SJSA1 (cell line): ENCODE measurements at places on chromosomes 12 and 14. TPM values are rescaled to one million over a fixed set of nuclear protein-coding genes. Genes with fewer than 3 reads are reported as not detected.

- H3K4me1 ChIP-seq = 0 out of 2 replicates have a peak, but pooled peaks cover 5% of the 10 kb centered on the region
- no peak within 1 kb of the TSS for H3K27ac ChIP-seq
- H3K4me3 ChIP-seq = no peak within 1 kb of the TSS
- DNase-seq = no peak
- no peaks in the 10 kb centered on the region for H3K36me3 ChIP-seq
- peaks cover 35% of the 10 kb centered on the region for H3K27me3 ChIP-seq
Measured at GRCh38 chr12:21526053-21526452, at the start of gene SPX. Gene SPX, plus strand, starts transcription at chr12:21526296. Its CDS starts 177 bp downstream, at chr12:21526473.

DNA sequence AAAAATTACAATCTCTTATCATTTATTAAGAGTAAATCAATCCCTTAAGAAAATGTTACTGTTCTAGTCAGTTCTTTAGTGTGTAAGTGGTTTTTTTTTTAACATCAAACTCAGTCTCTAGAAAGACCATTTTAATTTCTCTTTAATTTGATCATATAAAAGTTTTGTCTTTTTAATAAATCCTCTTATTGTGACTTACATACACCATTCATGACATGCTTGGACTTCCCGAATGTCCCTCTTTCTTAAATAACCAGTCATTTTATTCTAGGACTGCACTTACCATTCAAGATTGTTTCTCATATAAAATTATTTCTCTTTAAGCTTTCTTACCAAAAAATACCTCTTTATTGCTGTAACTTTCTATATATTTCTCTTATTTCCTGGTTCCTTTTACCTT, 60.8 kb upstream of the EVL start:
- no peak overlapping the region for H3K4me3 ChIP-seq
- H3K36me3 ChIP-seq = no peaks in the 10 kb centered on the region
- no peak for DNase-seq
- peaks cover 7% of the 10 kb centered on the region for H3K4me1 ChIP-seq

DNA sequence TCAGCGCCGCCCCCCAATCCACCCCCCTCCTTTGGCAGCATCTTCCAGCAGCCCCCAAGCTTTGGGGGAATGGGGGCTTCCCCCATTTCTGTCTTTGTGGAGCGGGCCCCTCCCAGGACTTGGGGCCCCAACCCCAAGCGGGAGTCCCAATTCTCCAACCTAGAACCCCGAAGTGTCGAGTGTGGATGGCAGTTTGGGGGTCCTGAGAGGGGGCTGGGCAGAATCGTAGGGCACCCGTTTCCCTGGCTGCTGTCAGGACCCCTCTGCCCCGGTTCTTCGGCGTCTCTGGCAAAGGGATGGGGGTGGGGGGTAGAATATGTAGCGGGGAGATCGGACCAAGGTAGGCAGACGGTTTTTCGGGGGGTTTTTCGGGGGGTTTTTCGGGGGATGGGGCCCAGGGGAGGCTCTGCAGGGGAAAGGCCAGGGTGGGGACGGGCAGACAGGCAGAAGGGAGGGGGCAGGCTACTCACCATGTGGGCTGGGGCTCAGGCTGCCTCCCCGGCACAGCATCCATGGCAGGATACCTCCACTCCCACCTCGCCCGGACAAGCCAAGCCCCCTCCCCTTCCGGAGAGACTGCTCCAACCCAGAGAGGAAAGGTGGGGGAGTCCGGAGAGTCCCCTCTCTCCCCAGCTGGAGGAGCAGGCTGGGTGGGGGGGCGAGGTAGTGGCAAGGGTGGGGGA, 739 bp downstream of the JPH4 start:
- H3K4me3 ChIP-seq = no peak overlapping the region
- H3K27ac ChIP-seq = no peak overlapping the region
- no peak for DNase-seq
- peaks cover 50% of the 10 kb centered on the region for H3K27me3 ChIP-seq
- H3K4me1 ChIP-seq = no peaks in the 10 kb centered on the region

GRCh38 chr12:20592556-20592955, 102.6 kb upstream of the SLCO1C1 start:
- no peaks in the 10 kb centered on the region for H3K4me1 ChIP-seq
- no peaks in the 10 kb centered on the region for H3K36me3 ChIP-seq
- no peak overlapping the region for H3K27ac ChIP-seq
- no peak overlapping the region for H3K4me3 ChIP-seq

GRCh38 chr12:28057856-28058615, 85.5 kb upstream of the PTHLH start:
- H3K4me1 ChIP-seq = peaks cover 8% of the 10 kb centered on the region
- H3K27ac ChIP-seq = no peak overlapping the region
- H3K27me3 ChIP-seq = no peaks in the 10 kb centered on the region
- DNase-seq = no peak

DNA sequence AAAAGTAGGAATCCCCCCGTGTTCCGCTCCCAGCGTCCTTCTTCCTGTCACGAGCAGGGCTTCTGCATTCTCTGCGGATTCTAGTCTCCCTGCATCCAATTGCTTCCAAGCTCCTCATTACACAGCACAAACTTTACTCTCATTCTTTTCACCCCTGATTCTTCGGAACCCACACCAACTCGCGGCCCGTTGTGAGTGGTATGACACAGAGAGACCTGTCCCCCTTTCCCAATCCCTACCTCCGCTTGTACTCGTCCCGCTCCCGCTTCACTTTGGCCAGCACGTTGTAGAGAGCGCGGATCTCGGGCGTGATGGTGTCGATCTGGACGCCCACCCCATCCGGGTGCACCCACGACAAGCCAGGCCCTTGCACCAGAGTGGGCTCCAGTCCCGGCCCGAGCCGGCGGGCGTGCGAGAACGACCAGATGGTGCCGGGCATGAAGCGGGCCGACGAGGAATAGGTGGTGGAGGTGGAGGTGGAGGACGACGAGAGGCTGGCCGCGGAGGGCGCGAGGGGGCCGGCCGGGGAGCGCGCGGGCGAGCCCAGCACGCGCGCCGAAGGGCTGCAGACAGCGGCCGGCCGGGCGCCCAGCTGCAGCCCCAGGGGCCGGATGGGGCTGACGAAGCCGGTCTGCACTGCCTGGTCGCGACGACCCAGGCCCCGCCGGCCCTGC, 687 bp downstream of the IFFO1 start:
- peak; percentile 40 for DNase-seq
- H3K27ac ChIP-seq = no peak overlapping the region
- peak overlapping the region; percentile 78 for H3K4me3 ChIP-seq
- H3K36me3 ChIP-seq = peaks cover 56% of the 10 kb centered on the region

GRCh38 chr14:61296719-61297502, 15.8 kb upstream of the TMEM30B start:
- no peaks in the 10 kb centered on the region for H3K36me3 ChIP-seq
- no peak overlapping the region for H3K4me3 ChIP-seq

- H3K4me3 ChIP-seq = no peak overlapping the region
- no peak overlapping the region for H3K27ac ChIP-seq
- H3K4me1 ChIP-seq = no peaks in the 10 kb centered on the region
- H3K36me3 ChIP-seq = no peaks in the 10 kb centered on the region
- DNase-seq = no peak
Measured at GRCh38 chr12:89975574-89975973, 266.9 kb upstream of the ATP2B1 start.

DNA sequence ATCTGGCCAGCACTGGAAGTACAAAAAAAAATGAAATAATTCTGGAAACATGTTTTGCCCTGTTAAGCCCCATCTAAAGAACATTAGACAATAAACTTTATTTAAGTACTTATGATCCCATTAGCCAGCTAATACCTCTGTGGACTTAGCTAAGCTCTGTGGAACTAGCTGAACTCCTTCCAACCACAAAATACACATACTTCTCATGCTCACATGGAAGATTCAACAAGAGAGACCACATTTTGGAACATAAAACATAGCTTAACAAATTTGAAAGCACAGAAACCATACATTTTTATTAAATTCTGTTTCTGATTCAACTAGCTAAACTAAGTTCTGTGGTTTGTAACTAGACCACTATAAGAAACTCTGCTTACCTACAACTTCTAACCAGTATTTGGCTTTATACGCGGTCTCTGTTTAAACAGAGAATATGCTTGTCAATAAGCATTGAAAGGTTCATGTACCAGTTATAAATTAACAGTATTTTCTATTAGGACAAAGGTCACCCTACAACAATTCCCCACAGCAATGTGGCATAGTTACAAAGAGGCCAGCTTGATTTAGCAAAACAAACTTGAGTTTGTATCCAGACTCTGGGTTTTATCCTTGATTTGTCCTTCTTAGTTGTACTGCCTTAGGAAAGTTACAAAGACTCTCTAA, 300.1 kb downstream of the C12orf50 start:
- no peaks in the 10 kb centered on the region for H3K36me3 ChIP-seq
- DNase-seq = no peak
- H3K4me3 ChIP-seq = no peak overlapping the region
- no peaks in the 10 kb centered on the region for H3K4me1 ChIP-seq
- H3K27ac ChIP-seq = no peak overlapping the region

- H3K4me1 ChIP-seq = no peaks in the 10 kb centered on the region
- H3K4me3 ChIP-seq = no peak overlapping the region
- no peak for DNase-seq
- H3K27me3 ChIP-seq = no peaks in the 10 kb centered on the region
- H3K36me3 ChIP-seq = no peaks in the 10 kb centered on the region
- H3K27ac ChIP-seq = no peak overlapping the region
Measured at GRCh38 chr12:115886666-115887065, 390.8 kb downstream of the MED13L start.

APOF gene
- total RNA-seq = not detected in 2 replicates

DNA sequence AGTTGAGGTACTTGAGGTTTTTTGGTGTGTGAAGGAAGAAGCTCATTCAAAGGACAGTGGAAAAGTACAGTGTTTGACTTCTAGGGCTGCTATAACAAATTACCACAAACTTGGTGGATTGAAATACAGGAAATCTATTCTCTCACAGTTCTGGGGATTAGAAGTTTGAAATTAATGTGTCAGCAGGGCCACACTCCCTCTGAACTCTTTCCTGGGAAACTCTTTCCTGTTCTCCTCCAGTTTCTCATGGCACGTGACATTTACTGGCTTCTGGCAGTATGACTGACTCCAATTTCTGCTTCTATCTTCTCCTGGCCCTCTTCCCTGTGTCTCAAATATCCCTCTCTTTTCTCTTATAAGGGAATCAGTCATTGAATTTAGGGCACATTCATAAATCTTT, 160.2 kb downstream of the CCDC91 start:
- H3K27me3 ChIP-seq = no peaks in the 10 kb centered on the region
- no peaks in the 10 kb centered on the region for H3K4me1 ChIP-seq
- H3K27ac ChIP-seq = no peak overlapping the region
- H3K36me3 ChIP-seq = peaks cover 3% of the 10 kb centered on the region; the same call in 1 of the 2 replicates
